ENCODE measurements at places on chromosomes 16 and 17.

- DNase-seq = no peak
These were observed 358.3 kb downstream of the SEC14L1 start for GRCh38 chr17:77498791-77499698.

DNA sequence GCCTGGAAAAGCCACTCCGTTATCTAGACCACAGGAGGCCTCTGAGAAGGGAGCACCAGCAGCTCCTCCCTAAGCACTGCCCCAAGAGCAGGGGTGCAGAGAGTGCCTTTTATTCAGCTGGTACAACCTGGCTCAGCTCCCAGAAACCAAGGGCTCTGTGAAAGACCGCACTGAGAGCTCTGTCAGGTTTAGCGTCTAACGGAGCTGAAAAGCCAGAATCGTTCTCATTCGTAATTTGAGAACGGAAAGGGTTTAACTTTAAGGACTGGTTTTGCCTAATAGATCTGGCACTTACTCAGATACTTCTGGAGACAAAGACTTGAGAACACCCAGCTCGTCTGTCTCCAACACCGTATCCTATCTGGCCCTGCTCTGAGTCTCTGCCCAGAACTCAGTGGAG lies 13.5 kb downstream of the MPG start:
- DNase-seq = no peak

- DNase-seq = peak; percentile 57
These were observed 38.2 kb downstream of the HOXB1 start for GRCh38 chr17:48492401-48493298.

GRCh38 chr16:15897121-15897780 lies 8.8 kb upstream of the CEP20 start:
- no peak for DNase-seq

- no peak for DNase-seq
These were observed 44.8 kb downstream of the PRMT7 start for GRCh38 chr16:68355447-68356248.

GRCh38 chr16:81608523-81609209 lies 164.1 kb downstream of the CMIP start:
- DNase-seq = no peak
